Stimulated activated CD8-positive, alpha-beta memory T cell treated with anti-CD3 and anti-CD28 coated beads, Interleukin-7, amount 100 ng/mL, for 1 hour (primary cell): ENCODE measurements at places on chromosomes 1 and 21.

DNA sequence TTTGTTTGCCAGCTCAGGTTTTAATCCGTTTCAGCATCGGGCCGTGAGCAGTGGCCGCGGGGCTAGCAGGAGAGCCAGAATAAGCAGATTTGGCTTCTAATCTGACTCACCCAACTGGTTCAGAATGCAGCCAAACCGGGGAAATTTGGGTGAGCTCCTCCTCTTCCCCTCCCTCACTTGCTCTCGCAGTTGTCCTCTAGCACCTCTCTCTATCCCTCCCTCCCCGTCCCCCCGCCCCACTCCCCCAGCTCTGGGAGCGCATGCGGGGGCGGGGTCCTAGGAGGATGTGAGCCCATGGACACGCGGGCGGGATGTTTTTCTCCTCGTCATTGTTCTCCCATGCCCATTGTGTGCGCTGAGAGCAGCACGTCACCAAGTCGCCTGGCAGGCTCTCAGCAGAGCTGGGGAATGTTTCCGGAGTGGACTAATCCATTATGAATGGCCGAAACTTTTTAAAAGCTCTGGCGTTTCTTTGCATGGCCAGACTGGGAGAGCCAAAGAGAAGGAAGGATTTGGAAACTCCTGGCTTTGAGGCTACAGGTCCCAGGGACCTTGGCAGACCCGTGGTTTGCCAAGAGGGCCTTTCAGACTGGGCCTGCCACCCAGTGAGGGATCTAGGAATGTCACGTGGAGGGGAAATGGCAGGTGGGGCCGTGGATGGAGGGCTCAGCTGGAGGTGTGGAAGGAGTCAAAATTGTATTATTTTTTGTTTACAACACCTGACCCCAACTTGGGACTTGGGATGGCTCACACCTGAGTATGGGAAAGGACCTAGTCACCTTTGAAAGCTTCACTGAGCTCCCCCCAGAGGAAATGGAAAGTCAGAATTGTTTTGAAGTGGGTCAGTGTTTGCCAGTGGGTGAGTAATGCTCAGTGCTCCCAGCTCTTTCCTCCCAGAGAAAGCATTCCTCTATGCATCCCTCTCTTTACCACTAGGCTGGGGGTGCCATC, 39.2 kb downstream of the CDK18 start:
- DNase-seq = no peak

DNA sequence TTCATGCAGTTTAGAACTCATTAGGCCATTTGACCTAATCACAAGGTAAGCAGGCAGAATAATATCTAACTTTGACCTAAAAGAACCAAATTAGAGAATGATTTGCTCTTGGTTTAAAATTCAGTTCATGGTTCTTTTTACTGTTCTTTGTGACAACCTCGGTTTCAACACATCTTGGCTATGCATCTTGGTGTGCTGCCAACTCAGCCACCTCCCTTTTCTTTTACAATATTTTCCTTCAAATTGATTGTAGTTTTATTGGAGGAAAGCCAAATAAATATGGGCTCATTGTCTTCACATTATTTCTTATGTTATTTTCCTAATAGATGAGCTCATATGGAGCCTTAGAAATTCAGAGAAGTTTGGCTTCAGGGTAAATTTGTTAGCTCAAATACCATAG, 338.3 kb downstream of the SIPA1L2 start:
- no peak for DNase-seq

GRCh38 chr1:166354406-166354805, 187.6 kb upstream of the FAM78B start:
- DNase-seq = no peak

GRCh38 chr1:5907966-5908365, 84.3 kb downstream of the NPHP4 start:
- DNase-seq = no peak

- DNase-seq = no peak
Measured at GRCh38 chr21:42235593-42235992, 16.7 kb downstream of the ABCG1 start.

DNA sequence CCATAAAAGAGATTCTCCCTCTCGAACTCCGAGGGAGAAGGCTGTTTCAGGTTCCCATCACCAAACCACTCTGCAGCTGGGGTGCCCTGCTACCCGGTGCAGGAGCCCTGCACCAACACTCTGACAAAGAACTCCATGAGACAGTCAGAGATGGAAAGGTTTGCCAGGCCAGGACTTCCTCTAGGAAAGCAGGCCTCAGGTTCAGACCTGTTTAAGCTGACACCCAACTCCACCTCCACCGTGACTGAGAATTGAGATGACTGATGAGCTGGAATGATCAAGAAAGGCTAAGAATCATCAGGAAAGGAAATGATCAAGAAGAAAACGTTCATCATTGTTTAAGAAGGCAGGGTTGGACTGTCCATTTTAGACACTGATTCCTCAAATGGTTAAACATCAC, 46.2 kb upstream of the KCNE1 start:
- no peak for DNase-seq

DNA sequence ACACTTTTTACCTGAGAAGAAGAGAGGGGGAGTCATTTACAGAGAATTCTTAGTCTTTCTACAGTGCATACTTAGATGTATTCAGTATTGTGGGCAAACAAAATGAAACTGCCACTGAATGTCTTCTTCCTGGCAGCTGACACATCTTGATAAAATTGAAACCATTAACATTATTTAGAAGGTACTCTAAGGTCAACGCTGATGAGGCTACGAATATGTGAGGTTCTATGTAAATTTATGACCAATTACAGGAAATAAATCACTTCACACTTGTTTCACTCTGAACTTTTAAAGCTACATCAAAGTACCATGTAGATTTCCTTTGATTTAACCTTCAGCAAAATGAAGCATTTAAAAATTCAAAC, 51.3 kb upstream of the GFI1 start:
- no peak for DNase-seq

- no peak for DNase-seq
Measured at GRCh38 chr1:29706936-29707335, 470.6 kb downstream of the PTPRU start.

DNA sequence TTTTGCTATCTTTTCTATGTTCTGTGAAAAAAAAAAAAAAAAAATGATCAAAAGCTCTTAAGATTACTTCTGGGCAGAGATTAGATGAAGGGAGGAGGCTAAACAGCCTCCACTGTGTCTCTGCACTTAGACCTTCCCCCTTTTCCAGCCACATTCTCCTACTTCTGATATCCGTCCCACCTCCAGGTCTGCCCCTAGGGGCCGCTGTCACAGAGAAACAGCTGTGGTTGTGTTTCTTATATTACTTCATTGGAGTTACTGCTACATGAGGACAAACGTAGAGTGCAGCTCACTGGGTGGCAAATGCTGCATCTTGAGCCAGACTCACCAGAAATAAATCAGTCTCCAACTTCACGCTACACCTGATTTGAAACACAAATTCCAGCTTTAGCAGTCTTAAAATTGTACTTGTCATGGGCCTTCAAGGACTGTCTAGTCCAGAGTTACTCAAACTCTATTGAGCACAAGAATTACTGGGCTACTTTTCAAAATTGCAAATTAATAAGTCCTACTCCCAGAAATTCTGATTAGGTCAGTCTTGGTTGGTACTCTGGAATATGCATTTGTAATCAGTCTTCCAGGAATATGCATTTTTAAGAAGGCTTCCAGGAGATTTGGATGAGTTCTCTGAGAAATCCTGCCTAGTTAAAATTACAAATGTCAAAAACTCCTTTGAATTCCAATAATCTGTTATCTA, 125.2 kb upstream of the PTBP2 start:
- DNase-seq = no peak

- DNase-seq = no peak
Measured at GRCh38 chr1:161728376-161729226, 7.3 kb downstream of the FCRLB start.

GRCh38 chr1:201641524-201642253, 102.8 kb downstream of the NAV1 start:
- no peak for DNase-seq

DNA sequence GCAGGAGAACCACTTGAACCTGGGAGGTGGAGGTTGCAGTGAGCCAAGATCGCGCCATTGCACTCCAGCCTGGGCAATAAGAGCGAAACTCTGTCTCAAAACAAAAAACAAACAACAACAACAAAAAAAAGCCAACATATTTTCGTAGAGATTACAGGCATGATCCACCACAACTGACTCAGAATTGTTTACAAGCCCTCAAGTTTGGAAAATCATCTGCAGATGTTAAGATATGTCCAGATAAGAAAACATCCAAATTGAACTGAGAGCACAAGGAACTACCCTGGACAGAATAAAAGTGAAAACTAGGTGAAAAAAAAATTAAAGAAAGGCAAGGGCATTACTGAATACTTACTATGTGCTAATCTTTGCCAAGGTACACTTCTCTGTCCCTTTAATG, 89.8 kb upstream of the WLS start:
- no peak for DNase-seq

DNA sequence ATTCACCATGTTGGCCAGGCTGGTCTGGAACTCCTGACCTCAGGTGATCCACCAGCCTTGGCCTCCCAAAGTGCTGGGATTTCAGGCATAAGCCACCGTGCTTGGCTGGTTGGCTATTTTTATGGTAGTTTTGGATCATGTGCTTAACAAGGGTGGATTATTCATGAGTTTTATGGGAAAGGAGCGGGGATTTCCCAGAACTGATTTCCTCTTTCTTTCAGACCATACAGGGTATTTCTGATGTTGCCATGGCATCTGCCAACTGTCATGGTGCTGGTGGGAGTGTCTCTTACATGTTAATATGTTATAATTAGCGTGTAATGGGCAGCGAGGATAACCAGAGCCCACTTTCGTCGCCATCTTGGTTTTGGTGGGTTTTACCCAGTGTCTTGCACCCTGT, 3.2 kb downstream of the TRPM2 start:
- DNase-seq = no peak

DNA sequence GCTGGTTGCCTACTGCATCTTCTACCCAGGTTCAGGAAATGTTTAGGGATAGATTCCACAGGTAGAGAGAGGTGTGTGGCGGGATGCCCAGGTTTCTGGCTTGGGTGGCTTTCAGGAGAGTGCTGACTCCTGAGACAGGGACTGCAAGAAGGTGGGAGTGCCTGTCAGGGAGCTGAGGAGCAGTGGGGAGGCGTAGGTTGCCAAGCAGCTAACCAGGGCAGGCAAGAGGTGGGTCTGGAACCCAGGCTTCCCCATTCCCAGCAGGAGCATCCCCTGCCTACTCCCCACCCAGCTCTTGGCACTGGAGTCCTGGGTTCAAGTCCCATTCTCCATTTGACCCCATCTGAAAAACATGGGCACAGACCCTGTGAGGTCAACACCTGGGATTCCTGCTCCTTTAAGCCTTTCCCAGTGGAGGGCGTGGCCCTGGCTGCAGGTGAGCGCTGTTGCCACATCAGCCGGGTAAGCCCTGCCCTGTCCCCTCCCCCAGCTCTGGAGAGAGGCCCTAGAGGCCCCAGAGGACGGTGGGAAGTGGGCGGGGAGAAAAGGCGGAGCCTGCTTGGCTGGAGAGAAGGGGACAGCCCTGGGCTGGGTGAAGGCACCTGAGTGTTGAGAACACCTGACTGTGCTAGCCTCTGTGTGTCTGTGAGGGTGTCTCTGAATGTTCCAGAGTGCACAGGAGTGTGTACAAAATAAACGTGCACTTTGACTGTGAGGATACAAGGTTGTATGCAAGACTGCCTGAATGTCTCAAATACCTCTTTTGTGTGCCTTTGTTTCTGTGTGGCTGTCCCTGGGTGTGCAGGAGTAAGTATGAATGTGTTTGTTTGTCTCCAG, 14.0 kb upstream of the SYNC start:
- DNase-seq = peak; percentile 9

GRCh38 chr1:110542725-110543124, 23.8 kb upstream of the KCNA10 start:
- no peak for DNase-seq

DNA sequence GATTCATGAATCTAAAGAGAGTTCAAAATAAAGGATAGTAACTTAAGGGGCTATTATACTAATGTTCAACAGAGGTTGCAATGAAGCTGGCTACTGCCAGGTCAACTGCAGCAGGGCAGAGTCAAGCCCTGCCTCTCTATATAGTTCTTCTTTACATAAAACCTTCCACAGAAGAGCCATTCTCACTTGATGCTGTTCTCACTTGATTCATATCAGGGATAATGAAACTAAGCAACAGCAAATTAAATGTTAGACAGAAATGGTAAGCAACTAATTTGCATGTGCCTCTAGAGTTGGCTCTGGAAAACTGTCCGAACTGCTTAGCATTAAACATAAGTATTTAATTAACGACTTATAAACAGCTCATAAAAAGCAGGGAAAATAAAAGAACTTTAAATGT, 17.4 kb downstream of the CCSAP start:
- no peak for DNase-seq
